ENCODE measurements at places on chromosomes 2 and 18.

- DNase-seq, result no peak
Observed at GRCh38 chr2:28751956-28752630, 463 bp downstream of the PPP1CB start.

GRCh38 chr2:226687641-226688253 lies 111.9 kb downstream of the IRS1 start:
- no peak for DNase-seq

DNA sequence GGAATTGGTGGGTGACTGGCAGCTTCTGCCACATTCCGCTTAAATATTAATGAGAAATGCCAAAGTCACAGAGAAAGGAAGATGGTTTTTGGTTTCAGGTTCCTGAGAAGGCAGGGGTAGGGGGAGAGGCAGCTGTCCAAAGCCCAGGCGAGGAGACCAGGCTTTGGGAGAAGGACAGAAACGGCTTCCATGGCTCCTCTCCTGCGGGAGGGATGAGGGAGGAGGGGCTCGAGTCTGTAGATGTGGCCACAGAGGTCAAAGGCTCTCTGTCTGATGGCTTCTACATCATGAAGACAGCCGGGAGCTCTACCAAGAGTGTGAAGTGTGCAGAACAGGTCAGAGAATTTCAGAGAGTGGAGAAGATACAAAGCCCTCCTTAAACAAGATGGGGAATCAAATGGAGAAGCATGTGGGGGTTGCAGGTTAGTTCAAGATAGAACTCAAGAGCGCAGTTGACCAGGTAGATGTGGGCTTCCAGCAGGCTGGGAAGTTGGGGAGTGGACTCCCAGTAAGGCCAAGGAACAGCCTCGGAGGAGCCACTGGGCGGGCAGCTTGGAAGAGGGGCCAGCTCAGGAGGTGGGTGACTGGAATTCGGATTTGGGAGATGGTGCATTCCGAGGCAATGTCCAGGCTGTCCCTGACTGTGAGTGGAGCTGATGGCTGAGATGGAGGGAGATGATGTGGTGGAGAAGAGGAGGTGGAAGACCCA lies 23.8 kb upstream of the HPCAL1 start:
- DNase-seq, result no peak

DNA sequence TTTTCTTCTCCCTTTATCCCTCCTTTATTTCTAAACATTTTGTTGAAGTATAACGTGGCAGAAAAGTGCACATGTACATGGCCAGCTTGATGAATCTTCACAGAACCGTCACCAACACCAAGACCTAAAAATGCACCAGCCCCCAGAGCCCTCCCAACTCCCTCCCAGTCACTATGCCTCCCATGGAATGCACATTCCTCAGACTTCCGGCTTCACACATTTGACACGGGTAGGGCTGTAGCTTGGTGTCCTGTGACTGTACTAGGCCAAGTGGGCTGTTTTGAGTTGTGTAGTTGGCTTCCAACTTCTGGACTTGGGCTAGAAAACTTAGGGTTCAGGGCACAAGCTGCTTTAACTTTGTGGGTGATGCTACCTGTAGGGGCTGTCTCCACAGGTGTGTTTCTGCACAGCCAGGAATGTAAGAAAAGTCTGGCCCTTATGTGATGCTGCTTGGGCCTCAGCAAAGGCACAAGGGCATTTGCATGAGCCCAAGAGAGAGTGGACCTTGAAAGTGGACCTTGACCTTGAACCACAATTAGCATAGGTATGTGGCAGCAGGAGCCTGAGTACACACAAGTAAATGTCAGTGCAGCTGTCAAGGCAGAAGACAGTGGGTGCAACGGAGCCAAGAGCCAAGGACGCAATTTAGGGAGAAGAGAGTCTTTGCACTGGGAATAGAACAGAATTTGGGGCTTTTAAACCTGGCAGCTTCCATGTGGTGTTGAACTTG lies 78.4 kb downstream of the SEPTIN10 start:
- no peak for DNase-seq
